ENCODE measurements at places on chromosomes 3 and 15.

GRCh38 chr3:72800869-72801268 is 47.4 kb downstream of the SHQ1 start:
- DNase-seq = no peak

- no peak for DNase-seq
Observed at GRCh38 chr3:111853068-111853467, 6.0 kb upstream of the PHLDB2 start.

GRCh38 chr3:183188895-183189462 is 26.4 kb upstream of the LAMP3 start:
- DNase-seq = peak; percentile 48

- no peak for DNase-seq
Observed at GRCh38 chr15:27707257-27707656, 391.9 kb downstream of the OCA2 start.

GRCh38 chr3:18556503-18557135 is 131.5 kb upstream of the SATB1 start:
- DNase-seq = peak; percentile 88

DNA sequence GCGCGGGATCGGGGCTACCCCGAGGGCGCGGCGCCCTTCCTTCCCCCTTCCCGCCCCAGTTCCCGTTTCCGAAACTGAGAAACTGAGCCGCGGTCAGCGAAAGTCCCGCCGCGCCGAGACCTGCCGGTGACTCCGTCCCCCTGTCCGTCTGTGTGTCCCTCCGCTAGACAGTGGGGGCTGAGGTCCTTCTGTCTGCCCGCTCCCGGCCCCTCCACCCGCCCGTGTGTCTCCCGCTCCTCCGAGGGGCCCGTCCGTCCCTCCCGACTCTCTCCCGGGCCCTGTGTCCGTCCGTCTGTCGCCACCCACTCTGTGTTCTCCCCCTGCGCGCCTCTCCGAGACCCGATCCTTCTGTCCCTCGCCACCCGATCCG is 426 bp downstream of the PRKCD start:
- DNase-seq = peak; percentile 31

GRCh38 chr3:27720899-27721716 is 1.0 kb downstream of the EOMES start:
- peak; percentile 26 for DNase-seq

DNA sequence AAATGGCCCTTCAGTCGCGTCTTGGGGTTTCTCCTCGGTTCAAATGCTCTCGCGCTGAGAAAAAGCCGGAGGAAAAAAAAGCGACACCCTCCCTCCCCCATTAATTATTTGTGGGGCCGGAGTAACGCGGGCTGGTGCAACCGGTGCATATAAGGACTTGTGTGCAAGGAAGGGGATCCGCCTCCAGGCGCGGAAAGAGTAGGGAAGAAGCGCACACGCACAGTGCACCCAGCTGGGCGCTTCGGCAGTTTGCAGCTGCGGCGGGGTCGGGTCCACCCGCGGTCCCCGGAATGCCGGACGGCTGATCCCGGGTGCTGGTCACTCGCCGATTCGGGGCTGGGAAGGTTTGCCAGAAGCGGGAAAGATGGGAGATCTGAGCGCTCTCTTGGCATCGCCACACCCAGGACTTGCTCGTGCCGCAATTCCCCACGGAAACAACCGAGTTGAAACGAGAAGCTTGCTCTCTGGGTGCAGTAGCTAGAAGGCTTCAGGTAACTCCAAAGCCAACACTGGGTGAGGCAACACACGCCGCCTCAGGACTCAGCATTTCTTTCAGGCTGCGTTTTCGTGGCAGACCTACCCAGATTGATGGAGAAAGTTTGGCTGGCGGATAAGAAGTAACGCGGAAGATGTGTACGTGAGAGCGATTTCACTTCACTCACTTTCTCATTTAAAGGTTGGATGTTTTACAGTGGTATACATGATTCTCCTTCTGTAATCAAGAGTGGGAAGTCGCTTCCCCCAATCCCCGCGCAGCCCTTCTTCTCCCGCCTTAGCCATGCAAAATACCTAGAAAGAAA is 720 bp upstream of the TNIK start:
- DNase-seq = peak; percentile 66

DNA sequence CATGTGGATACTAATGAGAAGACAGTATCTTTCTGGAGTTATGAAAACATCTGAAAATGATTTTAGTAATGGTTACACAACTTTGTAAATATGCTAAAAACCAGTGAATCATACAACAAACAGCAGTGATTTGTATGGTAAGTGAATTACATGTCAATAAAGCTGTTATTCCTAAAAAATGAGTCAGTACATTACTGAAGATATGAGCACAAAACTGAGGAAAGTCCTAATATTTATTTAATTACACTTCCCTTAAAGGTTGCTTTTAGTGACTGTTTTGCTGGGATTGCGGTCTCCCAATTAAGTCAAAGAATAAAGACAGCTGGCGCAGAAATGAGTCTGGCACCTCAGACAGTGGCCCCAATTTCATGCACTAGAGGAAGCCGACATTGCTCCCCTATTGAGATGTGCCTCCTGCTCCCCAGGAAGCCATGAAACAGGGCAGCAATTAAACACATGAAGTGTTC is 50.9 kb upstream of the FSIP1 start:
- no peak for DNase-seq

- DNase-seq = no peak
Observed at GRCh38 chr3:16258177-16258576, 6.6 kb downstream of the DPH3 start.

GRCh38 chr3:23713641-23714040 is 92.1 kb upstream of the UBE2E1 start:
- no peak for DNase-seq

GRCh38 chr3:59502806-59503205 is 453.0 kb upstream of the CFAP20DC start:
- peak; percentile 61 for DNase-seq

DNA sequence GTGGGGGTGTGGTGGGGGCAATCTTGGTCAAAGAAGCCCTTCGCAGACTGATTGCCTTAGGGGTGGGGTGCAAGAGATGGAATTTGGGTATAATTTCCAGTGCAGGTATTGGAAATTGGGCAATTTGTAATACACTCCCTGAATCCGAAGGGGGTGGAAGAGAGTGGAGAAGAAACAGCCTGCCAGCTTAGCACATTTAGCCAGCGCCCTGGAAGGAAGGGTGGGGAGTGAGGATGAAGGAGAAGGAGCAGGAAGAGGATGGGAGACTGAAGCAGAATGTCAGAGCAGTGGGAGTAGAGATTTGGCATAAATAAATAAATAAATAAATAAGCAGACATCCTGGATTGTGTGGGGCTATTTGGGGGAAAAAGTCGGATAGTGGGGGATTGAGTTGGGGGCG is 1.6 kb downstream of the GAP43 start:
- DNase-seq = no peak

GRCh38 chr3:195065142-195065863 is 205.7 kb downstream of the XXYLT1 start:
- no peak for DNase-seq

Measured in stimulated activated CD4-positive, alpha-beta T cell treated with anti-CD3 and anti-CD28 coated beads, Interleukin-15, amount 100 ng/mL, for 24 hours (primary cell).